ENCODE measurements at places on chromosomes 5 and 9.

GRCh38 chr5:15283076-15283475 is 216.9 kb upstream of the FBXL7 start:
- DNase-seq = no peak

- DNase-seq = no peak
Observed at GRCh38 chr5:155689406-155689805, 637.6 kb upstream of the SGCD start.

- no peak for DNase-seq
Observed at GRCh38 chr5:73042993-73043392, 77.4 kb upstream of the TMEM171 start.

- no peak for DNase-seq
Observed at GRCh38 chr9:223152-223551, 8.5 kb downstream of the DOCK8 start.

DNA sequence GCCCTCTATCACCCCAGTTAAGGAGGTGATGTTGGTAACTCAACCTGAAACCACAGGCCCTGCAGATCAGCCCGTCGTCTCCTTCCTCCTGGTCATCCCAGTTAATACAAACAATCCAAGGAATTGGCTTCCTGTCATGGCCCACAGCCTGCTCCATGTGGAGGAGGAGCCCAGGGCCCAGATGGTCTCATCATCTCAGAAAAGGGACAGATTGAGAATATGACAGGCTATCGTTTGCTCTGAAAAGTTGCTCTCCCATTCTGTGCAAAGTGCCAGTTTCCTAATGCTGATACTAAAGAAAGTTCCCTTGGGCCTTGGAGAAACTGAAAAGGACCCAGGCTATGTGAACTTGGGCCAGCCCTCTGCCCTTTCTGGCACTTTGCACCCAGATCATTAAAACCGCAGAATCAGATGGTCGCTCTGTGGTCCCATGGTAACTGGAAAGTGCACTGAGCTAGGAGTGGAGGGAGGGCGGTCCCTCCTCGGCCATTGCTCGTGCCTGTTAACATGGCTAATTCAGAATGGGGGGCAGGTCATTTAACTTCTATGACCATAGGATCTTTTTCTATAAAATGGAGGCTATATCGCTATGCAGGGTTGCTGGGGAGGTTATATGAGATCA is 675 bp upstream of the SPAAR start:
- no peak for DNase-seq

- DNase-seq = no peak
Observed at GRCh38 chr9:133713150-133713959, 24.8 kb downstream of the SARDH start.

- no peak for DNase-seq
Observed at GRCh38 chr5:142643634-142644033, 42.3 kb downstream of the FGF1 start.

Data from stimulated activated CD8-positive, alpha-beta memory T cell treated with anti-CD3 and anti-CD28 coated beads, Interleukin-12 subunit alpha, Interleukin-12 subunit beta, amount 100 ng/mL, for 1 hour (primary cell).